ENCODE measurements at places on chromosomes 16 and 17.

GRCh38 chr17:58783380-58783779 lies 27.7 kb downstream of the PPM1E start:
- DNase-seq: no peak

DNA sequence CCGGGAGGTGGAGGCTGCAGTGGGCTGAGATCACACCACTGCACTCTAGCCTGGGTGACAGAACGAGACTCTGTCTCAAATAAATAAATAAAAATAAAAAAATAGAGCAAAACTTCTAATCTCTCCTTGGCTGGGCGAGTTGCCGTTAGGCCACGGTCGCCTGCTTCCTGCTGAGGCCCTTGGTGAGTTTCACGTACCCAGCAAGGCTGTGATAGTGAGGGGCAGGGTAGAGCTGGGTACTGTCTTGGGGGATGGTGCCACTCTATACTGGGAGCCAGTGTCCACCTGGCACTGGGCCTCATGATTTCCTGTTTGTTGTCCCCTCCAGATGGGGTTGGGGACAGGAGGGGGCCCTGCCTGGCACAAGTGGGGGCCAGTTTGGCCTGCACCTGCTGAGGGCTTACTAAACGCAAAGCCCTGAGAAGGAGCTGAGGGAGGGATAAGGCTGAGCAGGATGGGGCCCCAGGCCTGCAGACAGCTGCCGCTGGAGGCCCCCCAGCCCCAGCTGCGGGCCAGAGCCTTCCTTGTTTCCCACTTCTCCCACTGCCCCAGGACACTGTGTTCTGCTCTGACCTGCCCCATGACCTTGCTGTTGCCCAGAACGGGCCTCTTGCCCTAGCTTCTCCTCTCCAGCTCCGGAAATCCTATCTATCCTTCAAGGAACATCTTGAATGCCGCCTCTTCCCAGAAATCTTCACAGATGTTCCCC lies 25.4 kb downstream of the GJD3 start:
- no peak for DNase-seq

DNA sequence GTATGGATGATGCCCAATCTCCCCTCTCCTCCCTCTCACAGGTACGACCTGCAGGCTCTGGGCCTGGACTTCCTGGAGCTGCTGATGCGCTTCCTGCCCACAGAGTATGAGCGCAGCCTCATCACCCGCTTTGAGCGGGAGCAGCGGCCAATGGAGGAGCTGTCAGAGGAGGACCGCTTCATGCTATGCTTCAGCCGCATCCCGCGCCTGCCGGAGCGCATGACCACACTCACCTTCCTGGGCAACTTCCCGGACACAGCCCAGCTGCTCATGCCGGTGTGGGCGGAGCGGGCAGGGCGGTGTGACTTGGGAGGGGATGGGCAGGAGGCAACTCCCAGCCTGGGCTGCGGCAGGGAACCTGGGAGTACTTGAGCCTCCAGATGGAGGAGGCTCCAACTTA lies 18.1 kb downstream of the SPATA32 start:
- DNase-seq: no peak

DNA sequence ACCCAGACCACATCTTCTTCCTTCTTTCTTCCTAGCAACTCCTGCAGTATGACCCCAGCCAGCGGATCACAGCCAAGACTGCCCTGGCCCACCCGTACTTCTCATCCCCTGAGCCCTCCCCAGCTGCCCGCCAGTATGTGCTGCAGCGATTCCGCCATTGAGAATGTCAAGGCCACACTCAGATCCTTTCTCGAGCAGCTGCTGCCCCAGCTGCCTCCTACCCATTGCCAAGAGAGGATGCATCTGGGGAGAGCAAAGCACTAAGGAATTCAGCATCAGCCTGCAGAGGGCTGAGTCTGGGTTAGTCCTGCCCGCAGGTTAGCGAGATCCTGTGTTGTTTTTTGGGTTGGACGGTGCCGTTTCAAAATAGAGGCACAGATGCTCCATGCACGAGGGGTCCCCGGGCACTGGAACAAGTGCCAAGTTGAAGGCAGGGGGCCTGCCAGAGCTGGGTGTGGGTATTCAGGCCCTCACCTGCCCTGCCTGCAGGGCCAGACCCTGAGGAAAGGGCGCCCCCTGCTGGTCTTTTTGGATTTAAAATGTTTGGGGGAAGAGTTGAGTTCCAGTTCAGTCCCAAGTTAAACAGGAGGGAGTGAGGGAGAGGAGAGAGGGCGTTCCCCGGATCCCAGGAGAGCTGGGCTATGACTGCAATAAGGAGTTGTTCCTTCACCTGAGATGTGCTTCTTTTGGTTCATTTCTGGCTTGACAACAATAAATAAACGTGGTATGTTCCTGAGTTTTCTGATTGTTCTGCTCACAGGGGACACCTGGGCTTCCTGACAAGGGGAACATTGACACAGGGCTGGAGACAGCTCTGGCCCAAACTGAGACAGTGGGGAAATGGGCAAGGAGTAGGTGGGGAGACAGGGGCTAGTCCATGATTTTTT lies 4.9 kb downstream of the CDK3 start:
- DNase-seq: peak; percentile 70

GRCh38 chr16:29806099-29806579 lies at the start of gene MAZ:
Gene MAZ, plus strand, starts transcription at chr16:29806529. Its CDS starts 173 bp downstream, at chr16:29806702.
- peak; percentile 55 for DNase-seq

GRCh38 chr17:47605011-47605410 lies 44.7 kb upstream of the KPNB1 start:
- no peak for DNase-seq

- DNase-seq: no peak
Measured at GRCh38 chr16:66103211-66103610, 263.3 kb upstream of the CDH5 start.

DNA sequence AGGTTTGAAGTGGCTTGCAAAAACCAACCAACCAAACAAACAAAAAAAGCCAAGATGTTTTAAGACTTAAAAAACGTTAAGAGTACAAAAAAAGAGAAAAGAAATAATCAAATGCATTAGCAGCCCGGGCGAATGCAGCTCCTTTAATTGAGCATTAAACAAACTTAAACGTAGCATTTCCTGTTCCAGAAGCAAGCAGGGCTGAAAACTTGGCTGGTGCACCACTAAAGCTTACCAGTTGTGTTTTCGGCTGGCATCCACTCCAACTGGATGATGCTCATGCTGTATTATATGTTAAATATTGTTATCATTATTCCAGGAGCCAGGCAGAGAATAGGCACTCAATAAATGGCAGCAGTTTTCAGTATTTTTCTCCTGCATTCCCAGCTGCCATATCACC lies 45.1 kb downstream of the IRX6 start:
- no peak for DNase-seq

- no peak for DNase-seq
Measured at GRCh38 chr16:82792693-82793092, 165.9 kb downstream of the CDH13 start.

GRCh38 chr16:69407702-69408323 lies 16.6 kb upstream of the CYB5B start:
- DNase-seq: no peak

GRCh38 chr17:61454381-61455323 lies 2.4 kb downstream of the TBX4 start:
- no peak for DNase-seq

DNA sequence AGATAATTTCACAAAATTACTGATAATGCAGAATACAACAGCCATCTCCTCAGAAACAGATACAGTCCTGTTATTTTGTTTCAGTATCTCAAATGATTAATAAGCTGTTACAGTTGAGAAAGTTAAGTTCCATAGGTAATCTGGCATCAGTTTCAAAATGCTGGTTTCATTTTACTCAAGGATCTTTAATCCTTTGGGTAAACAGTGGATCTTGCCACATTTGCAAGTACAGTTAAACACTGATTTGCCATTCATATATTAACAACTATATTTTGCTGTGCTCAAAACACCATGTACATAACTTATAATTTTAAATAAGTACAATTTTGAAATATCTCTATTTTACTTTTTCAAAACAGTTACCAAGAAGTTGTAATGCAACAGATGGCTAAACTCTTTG lies 31.2 kb downstream of the RPGRIP1L start:
- DNase-seq: no peak

DNA sequence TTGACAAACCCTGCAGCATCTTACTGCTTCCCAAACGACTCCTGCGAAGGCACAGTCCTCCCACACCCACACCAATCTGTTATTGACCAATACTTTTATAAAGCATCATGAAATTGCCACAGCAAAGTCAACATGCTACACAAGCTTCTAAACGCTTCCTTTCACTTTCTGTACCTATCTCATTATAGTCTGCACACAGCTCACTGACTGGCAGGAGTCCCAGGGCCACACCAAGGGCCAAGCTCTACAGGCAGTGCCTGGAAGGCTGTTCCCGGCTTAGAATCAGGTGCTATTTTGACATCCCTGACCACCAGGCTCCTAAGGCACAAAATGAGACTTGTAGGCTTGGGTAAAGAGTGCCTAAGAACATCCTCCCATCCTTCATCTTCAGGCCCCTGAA lies 39.5 kb downstream of the USP7 start:
- no peak for DNase-seq

- no peak for DNase-seq
Measured at GRCh38 chr17:80393961-80394360, 21.0 kb upstream of the ENDOV start.

GRCh38 chr17:18138065-18138749 lies 29.7 kb downstream of the MYO15A start:
- DNase-seq: no peak

DNA sequence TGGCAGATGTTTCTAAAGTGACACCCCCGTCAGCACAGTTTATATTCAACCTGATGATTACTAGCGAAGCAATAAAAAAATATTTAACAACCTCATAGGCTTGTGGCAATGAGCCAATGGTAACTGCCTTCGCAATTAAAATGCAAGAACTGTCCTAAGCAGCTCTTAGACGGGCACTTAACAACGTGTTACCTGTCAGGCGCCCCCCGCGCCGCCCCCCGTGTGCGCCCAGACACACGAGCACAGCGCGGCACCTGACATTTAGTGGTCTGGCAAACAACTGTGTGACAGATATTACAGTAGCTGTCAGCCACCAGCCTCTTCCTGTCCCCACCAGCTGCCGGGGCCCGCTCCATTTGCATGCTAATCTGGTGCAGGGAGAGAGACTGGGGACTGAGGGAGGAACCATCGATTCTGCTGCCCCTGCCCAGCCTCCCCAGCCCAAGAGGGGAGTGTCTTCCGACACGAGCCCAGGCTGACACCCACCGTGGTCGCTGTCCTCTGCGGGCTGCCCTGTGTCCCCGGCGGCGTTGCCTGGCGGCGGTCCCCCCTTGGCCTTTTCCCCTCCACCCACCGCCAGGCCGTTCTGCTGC lies 12.7 kb downstream of the NDUFAF8 start:
- no peak for DNase-seq

- DNase-seq: no peak
Measured at GRCh38 chr17:62871291-62871690, 63.2 kb upstream of the MARCHF10 start.

GRCh38 chr17:79907217-79907715 lies 68.0 kb upstream of the CBX4 start:
- no peak for DNase-seq

DNA sequence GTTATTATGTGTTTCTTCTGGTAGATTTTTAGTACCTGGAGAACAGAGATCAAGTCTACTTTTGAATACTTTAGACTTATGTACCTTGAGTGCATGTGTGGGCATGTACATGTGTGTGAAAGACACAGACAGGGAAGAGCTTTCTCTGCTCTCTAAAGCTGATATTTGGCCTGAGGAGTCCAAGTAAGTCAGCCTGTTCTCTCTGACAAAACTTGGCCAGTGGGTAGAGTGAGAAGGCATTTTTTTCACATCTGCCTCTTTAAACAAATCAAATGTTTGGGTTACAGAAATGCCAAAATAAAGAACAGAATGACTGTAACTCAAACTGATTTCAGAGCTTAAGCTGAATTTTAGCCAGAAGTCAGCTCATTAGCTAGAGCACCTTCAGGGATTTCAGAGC lies 309.7 kb upstream of the DYNLRB2 start:
- no peak for DNase-seq

GRCh38 chr17:27339198-27339835 lies 45.4 kb downstream of the WSB1 start:
- no peak for DNase-seq

- DNase-seq: no peak
Measured at GRCh38 chr17:34883106-34884000, 77.9 kb downstream of the CCT6B start.

GRCh38 chr17:43767053-43767712 lies 8.6 kb upstream of the SOST start:
- no peak for DNase-seq

DNA sequence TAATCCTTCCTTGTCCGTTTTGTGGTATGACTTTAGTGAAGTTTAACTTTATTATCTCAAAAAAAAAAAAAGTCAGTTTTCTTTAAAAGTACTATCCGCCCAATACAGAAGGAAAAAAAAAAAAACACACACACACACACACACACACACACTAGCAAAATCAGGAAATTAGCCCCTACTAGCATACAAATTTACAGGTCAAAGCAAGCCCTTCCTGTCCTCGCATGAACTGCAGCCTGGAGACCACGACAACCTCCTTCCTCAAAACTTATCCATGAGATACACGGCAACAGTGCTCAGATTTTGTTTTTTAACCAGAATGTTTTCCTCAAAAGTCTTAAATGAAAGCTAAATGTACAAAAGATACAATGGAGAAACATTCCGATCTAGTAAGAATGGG lies 16.2 kb downstream of the NCOR1 start:
- DNase-seq: no peak

DNA sequence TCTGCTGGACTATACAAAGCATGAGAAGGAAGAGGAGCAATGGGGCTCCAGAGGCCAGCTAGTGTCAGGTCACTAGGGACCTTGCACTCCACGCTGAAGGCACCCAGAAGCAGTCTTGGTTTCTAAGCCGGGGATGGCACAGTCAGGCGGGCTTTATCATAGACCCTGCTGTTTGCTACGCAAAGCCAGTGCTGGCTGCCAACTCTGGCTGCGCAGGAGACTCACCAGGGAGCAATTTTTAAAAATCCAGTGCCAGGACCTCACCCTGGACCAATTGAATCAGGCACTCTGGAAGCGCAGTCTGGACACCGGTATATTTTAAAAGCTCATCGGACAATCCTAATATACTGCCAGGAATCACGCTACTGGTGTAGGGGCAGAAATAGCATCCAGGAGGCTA lies 368.5 kb upstream of the XYLT1 start:
- DNase-seq: no peak

- DNase-seq: no peak
Measured at GRCh38 chr16:68698091-68698490, 39.0 kb upstream of the CDH1 start.

GRCh38 chr16:31141489-31142108 lies 6.1 kb upstream of the PRSS8 start:
- DNase-seq: no peak

- DNase-seq: no peak
Measured at GRCh38 chr17:50034498-50035364, 21.2 kb upstream of the ITGA3 start.

- no peak for DNase-seq
Measured at GRCh38 chr16:61969077-61969382, 67.2 kb downstream of the CDH8 start.

DNA sequence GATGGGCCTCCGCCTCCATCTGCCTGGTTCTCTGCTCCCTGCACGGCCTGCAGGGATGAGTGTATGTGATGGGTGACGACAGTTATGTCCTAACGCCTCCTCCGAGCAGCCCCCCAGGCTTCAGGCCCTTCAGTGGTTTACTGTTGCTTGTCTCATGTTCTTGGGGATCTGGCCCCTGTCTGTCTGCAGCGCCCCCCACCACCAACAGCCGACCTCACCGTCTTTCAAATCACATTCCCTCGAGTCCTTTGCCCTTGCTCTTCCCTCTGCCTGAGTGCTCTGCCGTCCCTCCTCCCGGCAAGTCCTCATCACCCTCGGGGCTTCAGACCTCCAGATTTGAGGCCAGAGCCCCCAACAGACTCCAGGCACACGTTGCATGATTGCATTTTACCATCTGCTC lies 18.2 kb downstream of the METTL22 start:
- DNase-seq: no peak

- DNase-seq: no peak
Measured at GRCh38 chr16:29256501-29256981, 150.0 kb downstream of the NPIPB11 start.

All from activated naive CD8-positive, alpha-beta T cell treated with anti-CD3 and anti-CD28 coated beads, Interleukin-2, amount 50 U/mL, for 16 hours (primary cell).